Progenitor cell of endocrine pancreas (in vitro differentiated cells): ENCODE measurements at places on chromosomes 6 and 20. TPM values are rescaled to one million over a fixed set of nuclear protein-coding genes. Genes with fewer than 3 reads are reported as not detected.

TCFL5 gene
- total RNA-seq: 7.7 and 7.9 TPM in 2 replicates

RAD21L1 gene
- not detected in 2 replicates for total RNA-seq

CCN2 gene
- 31.8 and 33.5 TPM in 2 replicates for total RNA-seq

TNNC2 gene
- 0.67 TPM in 1 of 2 replicates, not detected in the other for total RNA-seq

TRIM10 gene
- total RNA-seq: not detected in 2 replicates

BTN1A1 gene
- total RNA-seq: 1.5 and 1.6 TPM in 2 replicates

SNAI1 gene
- 1.3 and 1.7 TPM in 2 replicates for total RNA-seq

- no peak for DNase-seq
Observed at GRCh38 chr6:3119040-3119723, 671 bp downstream of the BPHL start.

- DNase-seq: no peak
Observed at GRCh38 chr6:16929809-16930208, 168.5 kb upstream of the ATXN1 start.

DNA sequence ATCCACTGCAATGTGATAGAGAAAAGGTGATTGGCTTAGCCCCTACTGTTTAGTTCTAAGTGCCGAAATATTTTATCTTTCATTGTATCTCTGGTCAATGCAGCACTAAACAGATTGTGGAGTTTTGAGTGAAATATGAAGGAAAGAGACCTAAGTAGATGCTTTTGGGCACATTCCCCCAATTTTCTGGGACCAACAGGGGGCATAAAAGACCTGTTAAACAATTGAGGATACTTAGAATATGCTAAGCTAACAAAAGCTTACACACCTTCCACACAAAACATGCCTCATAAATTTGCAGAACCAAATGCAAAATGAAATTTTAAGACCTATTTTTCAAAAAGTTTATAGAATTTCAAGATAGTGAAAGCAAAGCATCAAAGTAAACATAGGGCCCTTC lies 746.9 kb downstream of the TBC1D32 start:
- no peak for DNase-seq

GRCh38 chr20:51412951-51413481 lies 129.5 kb downstream of the NFATC2 start:
- no peak for DNase-seq

GRCh38 chr6:112117554-112117953 lies 30.2 kb downstream of the FAM229B start:
- DNase-seq: no peak

GRCh38 chr6:167791780-167792478 lies 34.8 kb upstream of the AFDN start:
- DNase-seq: no peak

DNA sequence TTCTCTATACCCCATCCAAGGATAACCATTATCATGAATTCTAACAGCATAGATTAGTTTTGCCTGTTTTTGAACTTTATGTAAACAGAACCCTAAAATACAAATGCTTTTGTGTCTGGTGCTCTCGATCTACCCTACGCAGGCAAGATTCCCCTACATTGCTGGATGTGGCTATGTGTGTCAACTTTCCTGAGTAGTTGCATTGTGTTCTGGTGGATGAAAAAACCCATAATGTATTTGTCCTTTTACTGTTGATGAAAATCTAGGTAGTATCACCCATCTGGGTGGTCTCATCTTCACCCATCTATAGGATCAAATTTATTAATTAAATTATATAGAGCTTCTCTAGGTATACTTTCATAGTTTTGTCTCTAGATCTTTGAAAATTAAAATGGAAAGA lies 211.7 kb downstream of the ANKRD60 start:
- DNase-seq: no peak

DNA sequence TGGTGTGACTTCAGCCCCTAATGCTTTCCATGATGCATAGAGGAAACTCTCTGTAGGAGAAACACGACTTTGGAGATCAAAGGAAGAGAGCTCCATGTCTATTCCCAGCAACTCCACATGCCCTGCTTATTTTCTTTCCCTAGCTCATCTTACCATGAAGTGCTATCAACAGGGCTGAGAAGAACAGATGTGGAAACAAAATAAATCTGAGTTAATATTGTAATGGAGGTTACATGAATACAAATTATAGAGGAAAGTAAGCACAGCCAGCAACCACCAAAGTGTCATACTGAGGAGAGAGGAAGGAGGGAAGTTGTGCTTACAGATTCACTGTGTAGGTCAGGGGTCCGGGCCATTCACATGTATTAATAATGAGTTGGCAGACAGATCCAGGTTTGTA lies 157.5 kb downstream of the RFPL4B start:
- DNase-seq: no peak

- no peak for DNase-seq
Observed at GRCh38 chr20:52622081-52622480, 350.1 kb upstream of the TSHZ2 start.

DNA sequence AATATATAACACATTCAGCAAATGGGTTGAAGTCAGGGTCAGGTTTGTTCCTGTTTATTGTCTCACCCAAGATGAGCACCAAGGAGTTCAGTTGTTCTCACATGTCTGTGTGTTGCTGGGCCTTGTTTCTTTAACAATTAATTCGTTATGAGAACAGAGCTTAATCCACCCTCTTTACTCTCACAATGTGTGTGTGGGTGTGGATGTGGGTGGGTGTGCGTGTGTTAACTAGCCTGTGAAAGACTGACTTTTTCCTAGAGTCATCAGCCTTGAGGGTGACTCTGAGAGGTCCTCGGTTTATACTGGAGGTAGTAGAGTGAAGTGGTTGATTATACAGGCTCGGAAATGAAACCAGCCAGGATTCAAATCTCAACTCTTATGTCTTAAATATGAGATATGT lies 672.1 kb downstream of the MAFB start:
- DNase-seq: no peak

DNA sequence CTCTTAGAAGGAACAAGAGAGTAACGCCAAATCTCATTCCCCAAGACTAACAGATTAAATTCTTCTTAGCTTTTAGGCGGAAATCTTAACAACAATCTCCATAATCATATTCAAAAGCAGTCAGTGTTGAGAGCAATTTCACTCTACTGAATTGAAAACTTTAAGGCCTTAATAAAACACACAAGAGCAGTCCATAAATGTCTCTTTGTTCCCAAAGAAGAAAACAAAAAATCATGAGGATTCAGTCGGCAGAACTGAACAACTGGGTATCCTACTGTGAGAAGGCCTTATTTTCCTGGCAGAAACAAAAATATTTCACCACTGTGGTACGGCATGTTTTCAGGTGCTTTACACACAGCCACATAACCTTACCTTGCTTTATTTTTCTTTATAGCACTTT lies 14.4 kb downstream of the ABHD12 start:
- no peak for DNase-seq

DNA sequence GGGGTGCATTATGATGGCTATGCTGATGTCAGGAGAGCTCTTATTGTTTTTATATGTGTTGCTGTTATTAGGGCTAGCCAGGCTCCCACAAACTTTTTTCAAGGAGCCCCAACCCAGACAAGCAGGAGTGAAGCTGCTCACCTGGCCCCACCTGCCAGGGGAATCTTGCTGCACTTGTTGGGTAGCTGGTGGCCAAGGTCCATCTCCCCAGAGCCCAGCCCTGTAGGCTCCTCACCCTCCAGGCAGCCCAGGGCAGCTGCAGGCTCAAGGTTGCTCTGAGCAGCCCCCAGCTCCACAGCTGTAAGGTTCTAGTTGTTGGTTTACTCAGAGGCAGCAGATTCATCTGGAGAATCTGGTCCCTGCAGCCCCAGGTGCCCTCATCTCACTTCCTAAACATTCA lies 46.8 kb upstream of the SIRPA start:
- no peak for DNase-seq
